Kidney epithelial cell (primary cell): ENCODE measurements at places on chromosomes 6 and 20. TPM values are rescaled to one million over a fixed set of nuclear protein-coding genes. Genes with fewer than 3 reads are reported as not detected.

DNA sequence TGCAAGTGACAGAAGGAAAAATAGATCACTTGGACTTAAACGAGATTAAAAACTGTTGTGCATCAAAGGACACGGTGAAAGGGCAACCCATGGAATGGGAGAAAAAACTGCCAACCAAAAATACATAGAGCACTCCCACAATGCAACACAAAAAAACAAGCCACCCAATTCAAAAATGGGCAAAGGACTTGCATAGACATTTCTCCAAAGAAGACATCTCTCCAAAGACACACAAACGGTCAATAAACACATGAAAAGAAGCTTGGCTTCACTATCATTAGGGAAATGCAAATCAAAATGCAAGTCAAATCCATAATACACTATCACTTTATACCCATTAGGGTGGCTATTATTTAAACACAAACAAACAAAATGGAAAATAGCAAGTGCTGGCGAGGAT lies 45.0 kb downstream of the PXDC1 start:
- no peak for DNase-seq

Gene KIAA0408
- 3.6 and 13.5 TPM in 2 replicates for total RNA-seq

DNA sequence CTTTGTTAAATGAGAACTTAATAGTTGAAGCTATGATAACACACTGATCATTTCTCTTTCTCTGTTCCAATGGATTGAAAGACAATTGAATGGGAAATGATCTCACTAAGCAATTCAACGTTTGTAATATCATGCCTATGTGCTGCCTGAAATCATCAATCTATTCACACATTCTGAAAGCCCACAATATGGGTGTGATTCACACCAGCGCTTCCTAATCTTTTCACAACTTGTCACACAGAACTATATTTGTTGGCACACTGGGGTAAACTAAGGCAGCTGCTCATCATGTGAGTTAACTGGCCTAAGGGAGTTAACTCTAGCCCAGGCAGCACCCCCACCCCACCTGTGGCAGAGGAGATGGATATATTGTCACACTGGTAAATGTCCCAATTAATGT lies 37.1 kb upstream of the UTRN start:
- DNase-seq: no peak

DNA sequence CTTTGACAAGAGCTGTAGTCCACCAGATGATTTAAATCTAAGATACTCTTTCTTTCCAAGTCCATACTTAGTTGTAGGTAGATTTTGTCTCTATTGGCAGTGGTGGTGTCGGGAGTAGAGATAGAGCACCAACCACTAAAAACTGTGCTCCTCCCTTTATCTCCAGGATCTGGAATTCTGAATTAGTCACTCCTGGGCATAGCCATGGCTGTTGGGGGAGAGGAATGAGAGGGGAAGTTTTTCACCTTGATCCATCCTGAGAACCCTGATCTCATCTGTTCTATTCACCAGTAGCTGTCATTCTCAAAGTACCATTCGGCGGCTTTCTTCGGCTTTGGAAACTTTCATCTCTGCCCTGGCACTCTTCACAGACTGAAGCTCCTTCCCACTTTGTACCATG lies 35.6 kb upstream of the NKX2-4 start:
- no peak for DNase-seq

DNA sequence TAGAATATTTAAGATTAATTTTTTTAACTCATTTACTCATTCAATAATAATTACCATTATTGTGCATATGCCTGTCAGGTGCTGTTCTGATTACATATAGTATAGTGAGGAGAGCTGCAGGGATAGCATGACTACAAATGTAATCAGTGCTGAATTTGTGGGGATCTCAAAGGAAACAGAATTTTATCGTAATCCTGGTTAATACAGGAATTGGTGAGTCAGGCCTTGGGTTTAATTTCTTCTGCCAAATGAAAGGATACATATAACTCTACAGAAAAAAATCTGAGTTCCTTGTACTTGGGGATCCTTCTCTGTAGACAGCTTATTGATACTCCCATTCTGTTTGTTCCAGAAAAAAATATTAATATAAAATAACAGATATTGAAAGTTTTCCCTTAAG lies 297.2 kb downstream of the GJA1 start:
- no peak for DNase-seq

- DNase-seq: peak; percentile 31
Observed at GRCh38 chr6:38057994-38058393, 238.5 kb downstream of the ZFAND3 start.

Gene PCK1
- under 0.01 TPM in 1 of 2 replicates, not detected in the other for total RNA-seq

Gene GTF2H4
- total RNA-seq: 23.0 and 27.7 TPM in 2 replicates

Gene ENPP3
- not detected in 2 replicates for total RNA-seq

Gene TGM3
- total RNA-seq: not detected in 2 replicates

DNA sequence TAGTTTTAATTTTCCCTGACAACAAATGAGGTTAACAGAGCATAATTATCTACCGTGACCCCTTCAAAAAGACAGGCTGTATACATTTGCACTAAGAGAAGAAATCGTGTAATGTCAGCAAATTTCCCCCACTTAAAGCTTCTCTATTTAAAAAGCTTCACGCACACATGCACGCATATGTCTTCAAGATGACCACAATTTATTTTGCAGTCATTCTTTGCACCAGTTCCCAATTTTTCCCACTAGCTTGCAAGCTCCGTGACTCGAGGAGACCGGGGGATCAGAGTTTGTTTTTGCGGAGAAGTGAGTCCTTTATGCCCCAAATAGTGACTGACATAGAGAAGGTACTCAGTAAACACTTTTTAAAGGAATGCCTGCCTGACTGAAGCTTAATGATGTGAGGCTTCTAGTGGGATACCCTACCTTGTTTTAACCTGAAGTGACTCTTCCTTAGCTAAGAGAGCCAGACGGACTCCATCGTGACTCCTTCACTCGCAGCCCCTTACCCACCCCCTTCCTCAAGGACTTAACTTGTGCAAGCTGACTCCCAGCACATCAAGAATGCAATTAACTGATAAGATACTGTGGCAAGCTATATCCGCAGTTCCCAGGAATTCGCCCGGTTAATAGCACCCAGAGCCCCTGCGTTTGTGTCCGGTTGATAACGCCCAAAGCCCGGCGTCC lies 9.3 kb upstream of the NQO2 start:
- no peak for DNase-seq

Gene FERMT1
- 21.9 and 22.1 TPM in 2 replicates for total RNA-seq

GRCh38 chr20:17956099-17956685 lies 12.4 kb downstream of the SNX5 start:
- DNase-seq: no peak

Gene LY6G6F
- not detected in 2 replicates for total RNA-seq

DNA sequence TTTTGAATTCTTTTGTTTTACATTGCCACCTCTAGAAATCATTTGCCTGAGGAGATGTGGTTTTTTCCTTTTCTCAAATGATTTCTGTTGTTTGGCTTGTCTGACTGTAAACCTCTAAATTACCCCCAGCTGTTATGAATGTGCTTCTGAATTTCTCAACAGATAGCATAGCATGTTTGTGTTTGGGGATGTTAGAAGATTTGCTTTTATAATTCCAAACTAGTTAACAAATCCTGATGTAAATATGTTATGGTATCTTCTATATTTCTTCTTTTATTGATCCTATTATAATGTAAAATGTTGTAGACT lies 31.6 kb upstream of the EZR start:
- no peak for DNase-seq

Gene PGC
- total RNA-seq: not detected in 2 replicates

DNA sequence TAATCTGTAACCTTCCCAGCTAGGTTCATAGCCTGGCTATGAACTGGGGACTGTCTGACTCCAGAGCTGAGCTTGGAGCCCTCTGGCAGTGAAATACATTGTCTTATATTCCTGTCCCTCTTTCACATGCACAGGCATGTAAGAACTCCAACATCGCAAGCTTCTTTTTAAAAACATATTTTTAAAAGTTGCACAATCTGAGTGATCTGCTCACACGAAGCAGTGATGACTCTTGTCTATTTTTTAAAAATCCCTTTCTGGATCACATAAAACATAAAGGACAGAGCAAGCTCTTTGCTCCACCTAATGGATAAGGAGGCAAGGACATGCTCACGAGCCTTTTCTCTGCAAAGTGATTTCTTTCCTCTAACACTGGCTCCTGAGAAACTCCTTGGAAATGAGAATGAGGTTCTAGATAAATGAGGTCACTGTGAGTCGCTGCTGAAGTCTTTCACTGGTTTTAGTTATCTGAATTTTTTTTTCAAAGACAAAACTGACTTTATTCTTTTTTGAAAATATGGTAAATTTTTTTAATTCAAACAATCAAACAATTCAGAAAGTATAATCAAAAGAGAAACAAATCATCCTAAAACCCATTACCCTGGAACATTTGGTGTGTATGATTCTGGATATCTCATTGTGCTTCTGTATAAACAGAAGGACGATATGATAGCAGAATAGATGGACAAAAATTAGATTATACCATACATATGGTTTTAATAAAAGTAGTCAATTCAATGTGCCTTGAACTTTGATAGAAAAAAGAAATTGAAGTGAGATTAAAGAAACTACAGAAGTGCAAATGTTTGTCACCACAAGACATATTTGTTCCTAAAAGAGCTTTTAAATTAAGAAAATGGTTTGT lies 30.8 kb downstream of the IL20RA start:
- DNase-seq: no peak

GRCh38 chr20:5719861-5720403 lies 30.3 kb upstream of the SHLD1 start:
- no peak for DNase-seq

- no peak for DNase-seq
Observed at GRCh38 chr20:1286267-1287024, 20.4 kb downstream of the SNPH start.

GRCh38 chr6:85361643-85362014 lies 88.3 kb upstream of the NT5E start:
- DNase-seq: no peak

GRCh38 chr20:59101961-59102360 lies 59.4 kb upstream of the PRELID3B start:
- DNase-seq: no peak
